ENCODE measurements at places on chromosomes 16 and 17.

DNA sequence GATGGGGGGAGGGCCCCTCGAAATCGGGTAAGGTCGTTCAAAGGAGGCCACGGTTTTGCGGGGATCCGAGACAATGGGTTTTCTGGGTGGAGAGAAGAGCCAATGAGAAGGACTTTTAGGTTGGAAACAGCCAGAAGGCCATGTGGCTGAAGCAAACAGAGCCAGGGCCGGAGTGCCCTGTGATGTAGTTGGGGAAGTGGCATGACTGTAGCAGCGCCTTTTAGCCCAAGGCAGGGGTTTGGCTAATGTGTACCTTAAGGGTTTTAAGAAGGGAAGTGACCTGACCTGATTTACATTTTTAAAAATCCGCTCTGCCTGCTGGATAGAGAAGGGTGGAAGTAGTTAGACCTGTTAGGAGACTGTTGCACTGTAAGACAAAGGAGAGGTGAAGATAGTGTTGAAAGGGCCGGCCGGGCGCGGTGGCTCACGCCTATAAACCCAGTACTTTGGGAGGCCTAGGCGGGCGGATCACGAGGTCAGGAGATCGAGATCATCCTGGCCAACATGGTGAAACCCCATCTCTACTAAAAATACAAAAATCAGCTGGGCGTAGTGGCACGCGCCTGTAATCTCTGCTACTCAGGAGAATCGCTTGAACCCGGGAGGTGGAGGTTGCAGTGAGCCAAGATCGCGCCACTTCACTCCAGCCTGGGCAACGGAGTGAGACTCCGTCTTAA lies 1.0 kb downstream of the LYRM1 start:
- DNase-seq: peak; percentile 32

GRCh38 chr17:71412803-71413202 lies 708.0 kb upstream of the SOX9 start:
- DNase-seq: no peak

DNA sequence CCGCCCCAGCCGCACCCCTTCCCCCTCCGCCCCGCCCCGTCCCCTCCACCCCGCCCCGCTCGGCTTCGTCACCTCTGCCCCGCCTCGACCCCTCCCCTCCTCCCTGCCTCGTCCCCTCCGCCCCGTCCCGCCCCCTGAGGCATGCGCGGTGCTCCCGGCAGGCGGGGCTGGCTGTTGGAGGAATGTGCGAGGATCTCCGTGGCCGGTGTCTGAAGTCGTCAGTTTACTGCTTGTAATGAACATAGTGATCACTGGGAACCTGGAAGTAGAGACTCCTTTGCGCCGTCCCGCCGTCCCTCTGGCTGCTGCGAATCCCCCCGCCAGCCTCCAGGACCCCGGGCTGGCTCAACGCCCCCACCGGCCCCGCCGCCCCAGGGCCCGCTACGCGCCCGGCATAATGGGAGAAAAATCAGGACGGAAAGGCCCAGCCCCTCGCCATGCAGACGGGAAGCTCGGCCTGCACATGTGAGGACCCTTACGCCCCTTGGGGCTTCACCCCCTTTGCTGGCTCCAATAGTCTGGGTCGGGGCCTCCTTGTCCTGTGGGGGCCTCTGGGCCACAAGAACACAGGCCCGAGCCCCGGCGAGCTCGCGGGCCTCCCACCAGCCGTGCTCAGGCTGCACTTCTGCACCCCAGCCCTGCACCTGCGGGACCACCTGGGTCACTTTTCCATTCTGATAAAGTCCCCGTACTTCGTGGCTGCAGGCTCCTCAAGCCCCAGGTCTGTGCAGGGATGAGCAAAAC lies 743.1 kb downstream of the KCNJ18 start:
- no peak for DNase-seq

DNA sequence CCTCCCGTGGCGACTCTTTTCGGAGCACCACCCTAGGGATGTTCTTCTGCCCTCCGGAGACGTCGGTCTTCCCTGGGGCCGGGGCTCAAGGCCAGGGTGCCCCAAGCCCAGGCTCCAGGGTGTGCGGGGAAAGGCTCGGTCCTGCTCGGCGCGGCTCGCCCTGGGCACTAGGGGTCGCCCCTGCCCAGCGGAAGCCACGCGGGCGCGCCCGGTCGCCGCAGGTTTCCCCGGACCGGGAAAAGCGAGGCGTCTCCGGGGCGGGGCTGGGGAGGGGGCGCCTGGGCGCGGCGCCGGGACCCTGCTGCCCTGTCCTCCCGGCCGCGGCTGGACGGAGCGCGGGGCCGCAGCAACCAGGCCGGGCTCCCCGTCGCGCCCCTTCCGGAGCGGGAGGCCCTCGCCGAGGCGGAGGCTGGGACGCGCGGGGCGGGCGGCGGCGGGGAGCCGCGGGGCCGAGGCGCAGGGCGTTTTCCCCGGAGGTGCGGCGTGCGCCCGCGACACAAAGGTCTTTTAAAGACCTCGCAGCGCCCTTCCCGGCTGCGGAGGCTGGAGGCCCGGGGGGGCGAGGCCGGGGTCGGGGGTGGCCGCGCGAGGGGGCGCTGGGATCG lies 76.4 kb downstream of the MRC2 start:
- DNase-seq: peak; percentile 79

GRCh38 chr16:15741207-15741871 lies 91.3 kb downstream of the NDE1 start:
- no peak for DNase-seq

DNA sequence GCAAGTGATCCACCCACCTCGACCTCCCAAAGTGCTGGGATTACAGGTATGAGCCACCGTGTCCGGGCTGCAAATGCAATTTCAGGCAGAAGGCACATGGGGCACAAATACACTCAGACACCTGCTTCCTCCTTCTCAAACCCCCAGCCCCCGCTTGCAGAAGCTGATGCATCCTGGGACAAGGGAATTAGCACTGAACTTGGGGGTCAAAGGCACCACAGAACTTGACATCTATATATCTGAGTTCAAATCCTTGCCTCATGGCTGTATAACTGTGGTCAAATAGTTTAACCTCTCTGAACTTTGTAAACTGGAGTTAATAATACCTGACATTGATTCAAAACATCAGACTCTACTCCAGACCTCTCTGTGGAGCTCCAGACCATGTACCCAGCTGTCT lies 4.1 kb upstream of the ARL5C start:
- no peak for DNase-seq

DNA sequence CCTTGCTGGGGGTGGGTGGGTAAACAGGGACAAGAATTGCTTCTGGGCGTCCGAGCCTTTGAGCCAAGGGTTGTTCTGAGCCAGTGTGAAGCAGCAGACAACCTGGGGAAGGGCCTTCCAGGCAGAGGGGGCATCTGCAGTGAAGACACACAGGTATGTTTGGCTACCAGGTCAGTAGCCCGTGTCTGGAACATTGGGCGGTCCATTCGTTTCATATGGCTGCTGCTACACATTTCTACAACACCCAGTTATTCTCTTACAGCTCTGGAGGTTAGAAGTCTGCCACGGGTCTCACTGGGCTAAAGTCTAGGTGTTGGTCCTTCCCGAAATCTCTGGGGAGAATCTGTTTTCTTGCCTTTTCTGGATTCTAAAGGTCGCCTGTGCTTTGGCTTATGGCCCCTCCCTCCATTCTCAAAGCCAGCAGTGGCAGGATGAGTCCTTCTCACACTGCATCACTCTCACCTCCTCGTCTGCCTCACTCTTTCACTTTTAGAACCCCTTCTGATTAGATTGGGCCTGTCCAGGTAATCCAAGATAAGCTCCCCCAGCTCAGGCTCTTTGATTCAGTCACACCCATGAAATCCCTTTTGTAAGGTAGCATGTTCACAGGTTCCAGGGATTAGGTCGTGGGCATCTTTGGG lies 136.1 kb downstream of the CLEC16A start:
- DNase-seq: no peak

GRCh38 chr17:40915721-40916256 lies 21.7 kb downstream of the KRT23 start:
- DNase-seq: no peak

GRCh38 chr17:73887739-73888138 lies 243.5 kb upstream of the SDK2 start:
- no peak for DNase-seq

- no peak for DNase-seq
Observed at GRCh38 chr17:30552994-30553566, 75.9 kb downstream of the GOSR1 start.

GRCh38 chr17:37465069-37465616 lies 24.5 kb upstream of the DUSP14 start:
- no peak for DNase-seq

GRCh38 chr16:8937803-8938202 lies 25.9 kb downstream of the USP7 start:
- no peak for DNase-seq

DNA sequence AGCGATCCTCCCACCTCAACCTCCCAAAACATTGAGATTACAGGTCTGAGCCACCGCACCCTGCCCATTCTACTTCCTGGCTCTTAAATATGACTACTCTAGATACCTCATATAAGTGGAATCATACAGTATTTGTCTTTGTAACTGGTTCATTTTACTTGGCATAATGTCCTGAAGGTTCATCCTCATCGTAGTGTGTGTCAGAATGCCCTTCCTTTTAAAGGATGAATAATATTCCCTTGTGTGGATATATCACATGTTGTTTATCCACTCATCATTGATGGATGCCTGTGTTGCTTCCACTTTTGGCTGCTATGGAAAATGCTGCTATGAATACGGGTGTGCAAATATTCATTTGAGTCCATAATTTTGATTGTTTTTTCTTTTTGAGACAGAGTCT lies 5.7 kb upstream of the CETP start:
- no peak for DNase-seq

DNA sequence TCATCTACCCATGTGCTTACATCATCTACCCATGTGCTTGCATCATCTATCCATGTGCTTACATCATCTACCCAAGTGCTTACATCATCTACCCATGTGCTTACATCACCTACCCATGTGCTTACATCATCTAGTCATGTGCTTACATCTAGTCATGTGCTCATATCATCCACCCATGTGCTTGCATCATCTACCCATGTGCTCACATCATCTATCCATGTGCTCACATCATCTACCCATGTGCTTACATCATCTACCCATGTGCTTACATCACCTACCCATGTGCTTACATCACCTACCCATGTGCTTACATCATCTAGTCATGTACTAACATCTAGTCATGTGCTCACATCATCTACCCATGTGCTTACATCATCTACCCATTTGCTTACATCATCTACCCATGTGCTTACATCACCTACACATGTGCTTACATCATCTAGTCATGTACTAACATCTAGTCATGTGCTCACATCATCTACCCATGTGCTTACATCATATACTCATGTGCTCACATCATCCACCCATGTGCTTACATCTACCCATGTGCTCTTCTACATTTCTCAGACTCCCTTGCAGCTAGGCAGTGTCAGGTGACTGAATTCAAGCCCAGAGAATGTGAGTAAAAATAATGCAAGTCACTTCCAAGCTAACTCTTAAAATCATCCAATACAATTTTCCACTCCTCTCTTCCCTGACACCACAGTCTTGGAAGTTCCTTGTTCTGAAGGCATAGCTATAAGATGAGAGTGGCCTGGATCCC lies 196.8 kb downstream of the CBLN1 start:
- DNase-seq: no peak

DNA sequence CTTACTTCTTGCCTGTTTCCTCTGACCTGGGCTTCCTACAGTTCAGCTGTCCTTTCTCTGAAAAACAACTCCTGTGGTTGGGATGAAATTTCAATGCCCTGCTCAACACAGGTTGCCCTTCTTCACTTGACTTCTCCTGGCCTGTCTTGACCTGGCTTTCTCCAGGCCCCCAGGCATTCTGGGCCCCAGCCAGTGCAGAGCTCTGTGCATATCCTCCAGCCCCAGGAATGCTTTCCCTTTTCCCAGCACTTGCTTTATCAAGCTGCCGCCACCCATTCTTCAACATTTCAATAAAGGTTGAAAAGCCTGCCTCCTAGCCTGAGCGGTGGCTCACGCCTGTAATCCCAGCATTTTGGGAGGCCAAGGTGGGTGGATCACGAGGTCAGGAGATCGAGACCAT lies 10.8 kb downstream of the ODAD4 start:
- DNase-seq: no peak

- no peak for DNase-seq
Observed at GRCh38 chr17:56136301-56136700, 17.0 kb upstream of the ANKFN1 start.

GRCh38 chr17:50563092-50563511 lies 2.6 kb downstream of the CACNA1G start:
- DNase-seq: no peak

- no peak for DNase-seq
Observed at GRCh38 chr17:17951524-17951923, 20.7 kb downstream of the TOM1L2 start.

DNA sequence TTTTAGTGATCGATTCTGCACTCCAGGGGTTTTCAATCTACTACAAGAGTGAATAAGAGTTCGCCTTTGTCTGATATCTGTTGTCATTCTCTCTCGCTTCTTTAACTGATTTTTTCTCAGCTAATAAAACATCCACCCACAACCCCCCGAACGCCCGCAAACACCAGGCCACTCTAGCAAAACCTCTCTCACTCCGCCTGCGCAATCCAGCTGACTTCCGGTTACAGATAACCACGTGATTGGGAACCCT lies 338 bp upstream of the RPL19 start:
- DNase-seq: peak; percentile 85

DNA sequence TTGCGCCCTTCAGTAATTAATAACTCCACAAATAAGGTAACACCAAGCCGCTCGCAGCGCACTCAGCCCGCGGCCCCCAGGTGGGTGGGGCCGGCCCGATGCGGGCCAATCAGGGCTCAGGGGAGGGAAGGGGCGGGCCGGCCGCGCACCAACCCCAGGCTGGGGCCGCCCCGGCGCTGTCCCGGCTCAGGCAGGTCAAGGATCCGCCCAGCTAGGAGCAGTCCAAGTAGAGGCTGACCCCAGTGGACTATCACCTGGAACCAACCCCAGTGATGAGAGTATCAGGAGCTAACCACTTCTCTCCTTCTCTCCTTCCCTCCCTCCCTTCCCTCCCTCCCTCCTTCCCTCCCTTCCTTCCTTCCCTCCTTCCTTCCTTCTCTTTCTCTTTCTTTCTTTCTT lies 110.8 kb downstream of the C16orf78 start:
- peak; percentile 47 for DNase-seq

DNA sequence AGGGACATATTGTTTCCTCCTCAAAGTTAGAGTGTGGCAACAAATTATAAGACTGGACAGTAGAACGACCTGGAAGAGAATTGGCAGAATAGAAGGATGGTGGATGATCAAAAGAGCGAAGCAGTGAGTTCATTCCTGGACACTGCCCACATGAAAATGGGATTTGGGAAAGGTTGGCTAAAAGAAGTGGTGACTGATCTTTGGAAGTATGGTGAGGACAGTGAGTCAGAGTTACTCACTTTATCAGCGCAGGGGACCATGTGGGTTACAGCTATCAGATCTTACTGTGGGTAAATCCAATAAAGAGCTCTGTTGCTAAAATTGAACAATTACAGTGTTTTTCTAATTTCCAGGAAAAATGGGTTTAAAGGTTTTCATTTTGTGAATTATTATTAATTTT lies 2.7 kb upstream of the TANC2 start:
- DNase-seq: no peak
